ENCODE measurements at places on chromosomes 12 and 14. TPM values are rescaled to one million over a fixed set of nuclear protein-coding genes. Genes with fewer than 3 reads are reported as not detected.

- DNase-seq: no peak
These were observed 6.5 kb downstream of the BHLHE41 start for GRCh38 chr12:26118308-26118707.

- DNase-seq: no peak
These were observed 5.2 kb upstream of the ACADS start for GRCh38 chr12:120720234-120720986.

The CD163 gene
- 72.0 TPM for total RNA-seq

The ALDH1L2 gene
- 1.3 TPM for total RNA-seq

DNA sequence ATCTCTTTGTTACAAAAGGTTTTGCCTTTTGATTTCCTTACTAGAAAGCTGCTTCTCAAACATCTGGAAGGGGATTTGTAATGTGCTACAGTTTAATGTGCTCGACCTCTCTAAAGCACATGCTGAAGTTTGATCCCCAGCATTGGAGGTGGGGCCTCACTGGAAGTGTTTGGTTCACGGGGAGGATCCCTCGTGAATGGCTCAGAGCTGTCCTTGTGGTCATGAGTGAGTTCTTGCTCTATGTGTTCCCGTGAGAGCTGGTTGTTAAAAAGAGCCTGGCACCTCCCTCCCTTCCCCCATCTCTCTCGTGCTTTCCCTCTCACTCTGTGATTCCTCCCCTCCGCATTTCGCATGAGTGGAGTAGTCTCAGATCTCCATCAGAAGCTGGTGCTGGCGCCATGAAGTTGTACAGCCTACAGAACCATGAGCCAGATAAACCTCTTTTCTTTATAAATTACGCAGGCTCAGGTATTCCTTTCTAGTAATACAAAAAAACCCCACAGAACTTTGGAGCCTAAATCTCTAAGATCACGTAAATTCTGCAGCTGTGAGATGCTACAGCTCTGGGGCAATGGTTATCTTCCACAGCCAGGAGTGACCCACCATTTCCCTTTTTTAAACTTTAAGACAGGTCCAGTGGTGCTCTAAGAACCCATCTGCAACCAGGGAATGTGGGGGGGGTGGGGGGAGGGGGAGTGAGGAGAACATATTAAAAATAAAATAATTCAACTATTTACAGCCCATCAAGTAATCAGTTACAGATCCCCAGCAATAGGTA lies 214.4 kb downstream of the FOXN3 start:
- DNase-seq: no peak

All from Right ventricle myocardium superior (tissue), 1 donor.